Stimulated activated CD4-positive, alpha-beta T cell treated with anti-CD3 and anti-CD28 coated beads, Interleukin-4, amount 100 ng/mL, for 48 hours (primary cell): ENCODE measurements at places on chromosomes 1 and 21.

GRCh38 chr1:240844486-240844885, 232.5 kb upstream of the GREM2 start:
- no peak for DNase-seq

GRCh38 chr1:56310945-56311344, 268.4 kb downstream of the PLPP3 start:
- DNase-seq, result no peak

DNA sequence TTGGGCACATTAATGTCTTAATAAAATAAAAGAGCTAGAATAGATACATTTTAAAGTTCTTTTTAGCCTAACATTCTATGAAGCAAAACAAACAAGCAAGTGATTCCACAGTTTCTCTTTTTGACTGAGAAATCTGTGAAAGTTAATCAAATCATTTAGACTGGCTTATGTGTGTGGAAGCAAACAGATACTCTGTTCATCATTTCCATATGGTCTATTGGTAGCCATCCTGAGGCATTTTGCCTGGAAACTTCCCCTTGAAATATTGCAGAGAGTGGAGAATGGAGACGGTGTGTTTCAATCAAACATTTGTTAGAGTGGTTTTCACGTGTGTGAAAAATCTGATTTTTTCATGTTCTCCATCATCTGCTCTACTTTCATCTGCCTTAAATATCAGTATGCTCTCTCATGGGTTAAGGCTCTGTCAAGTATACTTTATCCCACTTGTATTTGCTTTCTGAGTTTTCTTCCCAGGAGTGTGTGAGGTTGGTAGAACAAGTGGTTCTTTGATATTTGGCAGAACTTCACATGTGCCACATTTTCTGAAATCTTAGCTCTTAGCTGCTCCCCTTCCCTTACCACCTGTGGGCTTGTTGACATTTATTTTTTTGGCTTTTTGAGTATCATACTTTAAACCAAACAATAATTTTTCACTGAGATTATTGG, 139.1 kb upstream of the PTGFR start:
- DNase-seq, result no peak

- DNase-seq, result no peak
These were observed 44.1 kb downstream of the ALPL start for GRCh38 chr1:21553116-21553926.

DNA sequence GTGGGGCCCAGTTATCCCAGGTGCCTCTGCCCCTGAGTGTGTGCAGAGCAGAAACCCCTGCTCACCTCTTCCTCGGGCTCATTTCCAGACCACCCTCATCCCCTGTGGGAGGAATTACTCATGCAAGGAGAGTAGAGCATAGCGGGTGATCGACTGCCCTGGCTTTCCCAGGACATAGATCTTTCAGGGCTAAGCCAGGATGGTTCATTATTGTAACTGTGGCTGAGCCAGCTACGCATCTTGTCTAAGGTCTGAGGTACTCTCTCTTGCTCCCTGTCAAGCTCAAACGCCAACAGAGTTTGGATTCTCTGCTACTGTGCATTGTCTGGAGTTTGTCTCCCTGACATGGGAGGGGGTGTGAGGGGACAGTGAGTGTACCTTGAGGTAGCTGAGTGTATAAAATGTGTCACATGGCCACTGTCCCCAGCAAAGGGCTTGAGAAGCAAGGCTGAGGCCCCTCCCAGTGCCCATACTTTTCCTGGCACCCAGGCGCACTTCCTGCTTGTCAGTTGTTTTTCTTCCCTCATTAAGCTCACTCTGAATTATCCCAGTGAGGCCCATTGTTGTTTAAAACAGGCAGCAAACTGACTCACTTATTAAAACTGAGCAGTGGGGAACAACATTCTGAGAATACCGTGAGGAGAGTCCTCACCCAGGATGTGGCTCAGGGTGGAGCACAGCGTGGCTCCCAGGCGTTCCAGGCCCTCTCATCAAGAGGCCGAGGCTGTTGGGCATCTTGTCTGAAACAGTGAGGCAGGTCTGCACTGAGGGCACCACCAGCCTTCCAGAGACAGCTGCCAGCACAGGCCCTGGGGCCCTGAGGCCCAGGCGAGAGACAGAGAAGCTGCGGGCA, 92.9 kb downstream of the LAMC2 start:
- DNase-seq, result no peak

DNA sequence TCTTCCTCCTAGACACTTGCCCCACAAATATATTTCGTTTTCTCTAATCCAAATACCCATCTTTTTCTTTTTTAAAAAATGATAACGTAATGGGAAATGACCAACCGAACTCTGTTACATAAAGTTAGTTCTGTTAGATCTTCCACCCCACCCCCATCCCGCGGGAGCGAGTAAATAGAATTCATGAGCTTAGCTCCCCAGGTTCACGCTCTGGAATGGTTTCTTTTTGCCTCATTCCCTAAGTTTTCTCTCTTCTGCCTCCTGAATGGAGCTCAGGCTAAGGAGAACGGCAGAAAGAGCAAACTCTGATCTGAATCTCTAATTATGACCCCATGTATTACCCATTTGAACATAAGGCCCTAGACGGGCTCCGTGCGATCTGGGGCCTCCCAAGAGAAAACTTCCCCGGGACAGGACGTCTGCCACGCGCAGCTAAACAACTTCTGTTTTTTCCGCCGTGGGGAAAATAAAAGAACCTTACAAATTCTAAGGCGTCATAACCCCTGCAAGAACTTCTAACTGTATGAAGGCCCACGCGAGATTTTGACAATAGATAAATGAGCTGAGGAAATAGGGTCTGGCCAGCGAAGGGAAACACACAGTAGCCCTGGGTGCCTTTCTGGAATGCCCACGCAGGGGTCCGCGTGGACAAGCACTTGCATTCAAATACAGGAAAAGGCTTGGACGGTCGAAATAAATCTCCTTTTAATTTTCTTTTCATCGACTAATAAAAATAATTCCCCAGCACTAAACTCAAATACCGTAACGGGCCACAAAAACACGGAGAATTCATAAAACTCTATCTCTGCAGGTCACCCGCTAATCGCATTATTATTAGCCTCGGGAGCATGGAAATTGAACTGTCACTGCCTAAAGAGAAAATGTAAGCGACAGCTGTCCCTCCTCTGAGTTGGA, 2.2 kb downstream of the TBX15 start:
- DNase-seq, result no peak

DNA sequence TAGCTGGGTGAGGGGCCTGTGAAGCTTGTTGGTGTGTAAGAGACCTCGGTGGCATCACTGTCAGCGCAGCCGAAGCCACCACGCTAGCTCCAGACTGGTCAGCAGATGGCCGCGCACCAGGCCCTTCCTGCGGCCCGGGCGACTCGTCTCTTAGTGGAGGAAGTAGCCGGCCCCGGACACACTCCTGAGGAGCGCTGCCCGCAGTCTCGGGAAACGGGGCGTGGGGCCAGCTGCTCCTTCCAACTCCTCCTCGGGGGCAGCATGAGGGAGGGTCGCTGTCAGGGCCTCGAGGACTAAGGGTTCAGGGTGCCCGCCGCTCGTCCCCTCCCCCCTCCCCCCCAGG, 20.4 kb downstream of the H3-3A start:
- DNase-seq, result no peak

DNA sequence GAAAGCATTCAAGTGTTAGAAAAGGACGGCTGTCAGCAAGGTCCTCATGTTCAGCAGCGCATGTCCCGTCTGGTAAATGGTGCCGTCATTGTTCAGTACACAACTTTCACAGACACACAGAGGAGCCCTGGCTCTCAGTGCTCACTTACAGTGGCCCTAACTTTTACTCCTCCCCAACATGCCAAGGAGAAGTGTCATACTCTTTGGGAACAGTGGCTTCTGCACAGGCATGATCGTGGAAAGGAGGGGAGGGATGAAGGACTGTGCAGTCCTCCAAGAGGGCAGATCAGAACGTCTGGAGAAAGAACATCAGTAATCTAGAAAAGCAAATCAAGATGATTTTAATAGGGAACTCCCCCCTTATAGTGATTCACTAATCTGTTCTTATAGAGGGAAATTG, 3.8 kb upstream of the GRHL3 start:
- no peak for DNase-seq

DNA sequence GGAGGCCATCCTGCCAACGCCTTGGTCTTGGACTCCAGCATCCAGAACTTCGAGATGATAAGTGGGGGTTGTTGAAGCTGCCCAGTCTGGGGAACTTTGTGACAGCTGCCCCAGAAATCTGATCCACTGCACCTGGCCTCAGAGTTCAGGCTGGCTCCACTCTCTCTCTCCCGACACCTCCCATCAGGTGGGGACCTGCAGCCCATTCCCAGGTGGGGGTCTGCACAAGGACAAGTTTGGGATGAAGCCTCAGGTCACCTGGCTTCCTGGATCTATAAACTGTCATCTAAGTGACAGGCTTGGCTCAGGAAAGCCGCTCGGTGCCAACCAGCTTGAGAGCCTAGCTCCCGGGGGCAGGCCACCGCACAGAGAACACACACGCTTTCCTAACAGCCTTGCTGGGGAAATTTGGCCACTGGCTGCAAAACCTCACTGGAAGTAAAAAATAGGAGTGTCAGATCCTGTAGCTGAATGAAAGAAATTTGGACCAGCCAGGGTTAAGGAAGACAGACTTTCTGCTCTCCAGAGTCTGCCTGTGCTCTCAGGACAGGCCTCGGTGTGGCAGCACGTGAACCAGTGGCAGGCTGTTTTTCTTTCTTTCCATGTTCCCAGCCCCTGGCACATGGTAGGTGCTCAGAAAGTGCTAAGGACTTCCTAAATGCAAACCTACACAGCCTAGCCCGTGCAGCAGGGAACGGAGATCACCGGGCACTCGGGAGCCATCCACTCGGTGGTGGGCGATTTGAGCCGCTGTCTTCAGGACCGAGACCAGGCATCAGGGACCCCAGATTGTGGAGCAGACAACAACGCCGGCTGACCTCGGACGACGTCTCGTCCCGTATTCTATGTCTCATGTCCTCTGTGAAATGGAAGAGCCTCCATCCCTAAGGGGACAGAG, 42.6 kb upstream of the LBR start:
- no peak for DNase-seq

GRCh38 chr1:188778578-188778977, 1699.1 kb downstream of the BRINP3 start:
- no peak for DNase-seq

GRCh38 chr1:34441259-34442069, 264.8 kb downstream of the C1orf94 start:
- no peak for DNase-seq

- no peak for DNase-seq
These were observed 5.2 kb downstream of the ZNF678 start for GRCh38 chr1:227568593-227568992.

DNA sequence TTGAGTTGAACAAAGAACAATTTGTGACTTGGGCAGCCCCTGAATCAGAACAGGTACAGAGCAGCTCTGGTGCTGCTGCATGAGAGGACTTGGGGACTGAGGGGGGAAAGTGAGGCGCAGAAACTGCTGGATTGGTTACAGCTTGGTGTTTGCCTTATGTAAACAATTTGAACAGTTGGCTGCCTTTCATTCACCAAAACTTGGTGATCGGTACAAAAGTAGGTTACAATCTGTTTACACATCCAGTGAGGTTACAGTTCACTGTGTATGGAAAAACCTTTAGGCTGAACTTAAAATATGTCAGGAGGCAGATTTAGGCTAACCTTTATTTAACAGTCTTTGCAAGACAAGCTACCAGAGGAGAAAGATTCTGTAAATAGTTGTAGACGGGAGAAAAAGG, 28.6 kb upstream of the MTR start:
- no peak for DNase-seq

GRCh38 chr21:35932232-35932911, 128.0 kb downstream of the SETD4 start:
- DNase-seq, result no peak

- DNase-seq, result no peak
These were observed 492 bp upstream of the COLGALT2 start for GRCh38 chr1:184037849-184038591.

DNA sequence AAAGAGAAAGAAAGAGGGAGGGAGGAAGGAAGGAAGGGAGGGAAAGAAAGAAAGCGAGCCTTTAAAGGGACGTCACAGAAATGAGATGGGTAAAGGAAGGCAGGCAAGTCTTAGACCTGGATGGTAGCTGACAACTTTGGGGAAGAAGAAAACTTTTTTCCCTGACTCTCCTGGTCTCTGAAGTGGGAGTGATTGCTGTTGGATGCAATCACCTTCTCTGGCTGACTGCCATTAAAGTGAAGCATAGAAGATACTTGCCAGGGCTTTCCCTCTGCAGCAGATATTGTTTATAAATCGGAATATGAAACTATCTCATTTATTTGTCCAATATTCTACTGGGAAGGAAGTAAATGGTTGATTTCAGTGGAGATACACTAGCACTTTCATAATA, 27.0 kb downstream of the VCAM1 start:
- DNase-seq, result no peak

DNA sequence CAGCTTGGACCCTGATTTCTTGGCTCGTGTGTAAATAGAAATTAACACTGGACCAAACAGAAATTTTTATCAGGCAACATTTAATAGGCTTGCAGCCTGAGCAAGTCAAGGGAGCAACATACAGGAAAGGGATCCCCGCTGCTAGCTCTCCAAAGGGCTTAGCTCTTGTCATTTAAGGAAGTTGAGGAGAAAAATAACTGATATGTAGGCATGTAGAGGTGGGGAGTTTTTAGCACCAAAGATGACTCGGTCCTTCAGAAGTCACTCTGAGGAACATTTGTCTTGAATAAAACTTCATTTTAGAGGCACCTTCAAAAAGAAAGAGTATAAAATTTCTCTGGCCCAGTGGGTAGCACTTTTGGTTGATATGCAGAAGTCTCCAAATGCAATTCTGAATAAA, 27.1 kb downstream of the GBP2 start:
- DNase-seq, result no peak

- DNase-seq, result no peak
These were observed 33.4 kb upstream of the RNPC3 start for GRCh38 chr1:103492003-103492625.

GRCh38 chr21:43286196-43286595, 117.4 kb downstream of the CRYAA start:
- no peak for DNase-seq

DNA sequence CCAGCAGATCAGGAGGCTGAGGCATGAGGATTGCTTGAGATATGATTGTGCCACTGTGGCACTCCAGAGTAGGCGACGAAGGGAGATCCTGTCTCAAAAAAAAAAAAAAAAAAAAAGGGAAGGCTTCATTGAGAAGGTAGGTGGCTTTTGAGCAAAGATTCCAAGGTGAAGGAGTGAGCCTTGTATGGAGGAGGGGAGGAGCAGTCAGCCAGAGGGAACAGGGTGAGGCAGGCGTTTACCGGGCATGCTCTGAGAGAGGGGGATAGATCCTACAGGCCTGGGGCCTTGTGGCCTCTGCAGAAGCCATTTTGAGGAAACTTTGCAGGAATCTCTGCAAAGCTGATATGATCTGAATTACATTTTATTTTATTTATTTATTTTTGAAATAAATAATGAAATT, 5.1 kb upstream of the HDAC1 start:
- DNase-seq, result no peak

- DNase-seq, result no peak
These were observed 24.1 kb upstream of the EIF4G3 start for GRCh38 chr1:21200767-21201166.

- no peak for DNase-seq
These were observed 10.7 kb downstream of the ATP1A4 start for GRCh38 chr1:160161965-160162705.

- no peak for DNase-seq
These were observed 224.7 kb upstream of the FAM78B start for GRCh38 chr1:166391279-166392066.

GRCh38 chr1:20051218-20051829, 18.7 kb upstream of the PLA2G5 start:
- no peak for DNase-seq

GRCh38 chr1:21930629-21931170, 6.4 kb downstream of the HSPG2 start:
- no peak for DNase-seq

- DNase-seq, result no peak
These were observed 21.9 kb upstream of the ASAP3 start for GRCh38 chr1:23505851-23506250.

GRCh38 chr1:38608202-38608864, 251.2 kb downstream of the RRAGC start:
- DNase-seq, result no peak
